ENCODE measurements at places on chromosomes 5 and 9.

GRCh38 chr5:175621971-175622370 is 35.9 kb upstream of the HRH2 start:
- H3K27ac ChIP-seq, result no peak overlapping the region
- no peak for DNase-seq
- no peaks in the 10 kb centered on the region for H3K4me1 ChIP-seq
- no peak overlapping the region for H3K4me3 ChIP-seq
- no peaks in the 10 kb centered on the region for H3K27me3 ChIP-seq
- no peaks in the 10 kb centered on the region for H3K36me3 ChIP-seq

DNA sequence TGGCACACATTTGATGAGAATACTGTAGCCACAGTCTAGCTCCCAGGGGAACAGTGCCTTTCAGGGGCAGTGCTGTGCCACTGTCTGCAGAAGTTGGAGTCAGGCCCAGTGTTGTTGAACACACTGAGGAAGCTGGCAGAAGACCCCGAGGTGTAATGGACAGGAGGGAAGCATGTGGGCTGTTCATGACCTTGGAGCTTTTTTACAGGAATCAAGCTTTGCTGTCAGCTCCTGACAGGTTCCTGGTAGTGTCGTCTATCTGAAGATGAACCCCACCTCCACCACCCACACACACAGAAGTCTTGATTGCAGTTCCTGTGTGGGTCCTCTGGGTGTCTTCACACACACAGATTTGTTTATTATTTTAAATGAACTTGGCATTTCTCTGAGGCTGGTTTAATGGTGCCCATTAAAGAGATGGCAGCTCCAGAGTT is 40.3 kb upstream of the TNFAIP8 start:
- H3K36me3 ChIP-seq, result peaks cover 6% of the 10 kb centered on the region
- peaks cover 80% of the 10 kb centered on the region for H3K4me1 ChIP-seq
- no peaks in the 10 kb centered on the region for H3K27me3 ChIP-seq
- H3K4me3 ChIP-seq, result no peak overlapping the region
- H3K27ac ChIP-seq, result peak overlapping the region; percentile 43

- H3K27me3 ChIP-seq, result no peaks in the 10 kb centered on the region
- H3K4me3 ChIP-seq, result no peak overlapping the region
- peaks cover 9% of the 10 kb centered on the region for H3K36me3 ChIP-seq
- DNase-seq, result no peak
- no peak overlapping the region for H3K27ac ChIP-seq
These were observed 176.2 kb downstream of the DENND1A start for GRCh38 chr9:123753669-123754258.

DNA sequence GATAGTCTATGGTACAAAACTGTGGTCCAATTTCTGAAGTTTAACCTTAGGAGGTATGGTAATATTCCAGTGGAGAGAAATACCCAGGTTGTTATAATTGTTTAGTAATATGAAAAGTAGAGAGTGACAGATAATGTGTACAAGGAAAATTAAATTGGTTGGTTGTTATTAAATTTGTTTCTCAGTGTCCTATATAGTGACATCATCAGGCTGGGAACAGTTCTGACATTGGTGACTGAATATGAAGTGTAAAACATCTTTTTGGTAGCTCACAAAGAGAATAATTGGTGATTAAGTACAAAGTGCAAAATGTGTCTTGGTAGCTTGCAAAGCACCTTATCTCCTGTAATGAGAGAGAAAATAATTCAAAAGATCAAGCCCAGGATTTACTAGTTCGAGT is 1806.1 kb upstream of the CDH6 start:
- no peak overlapping the region for H3K4me3 ChIP-seq
- no peaks in the 10 kb centered on the region for H3K36me3 ChIP-seq
- no peaks in the 10 kb centered on the region for H3K27me3 ChIP-seq
- DNase-seq, result no peak

- no peak overlapping the region for H3K27ac ChIP-seq
- no peaks in the 10 kb centered on the region for H3K27me3 ChIP-seq
- no peak overlapping the region for H3K4me3 ChIP-seq
- no peak for DNase-seq
These were observed 20.2 kb downstream of the GRAMD2B start for GRCh38 chr5:126443374-126443851.

- H3K4me3 ChIP-seq, result no peak overlapping the region
- no peaks in the 10 kb centered on the region for H3K27me3 ChIP-seq
- no peak overlapping the region for H3K27ac ChIP-seq
- DNase-seq, result peak; percentile 27
- H3K36me3 ChIP-seq, result no peaks in the 10 kb centered on the region
- H3K4me1 ChIP-seq, result no peaks in the 10 kb centered on the region
These were observed 9.0 kb downstream of the PPP3R2 start for GRCh38 chr9:101585740-101586139.

- no peak overlapping the region for H3K4me3 ChIP-seq
- no peaks in the 10 kb centered on the region for H3K36me3 ChIP-seq
- H3K27me3 ChIP-seq, result no peaks in the 10 kb centered on the region
- no peak for DNase-seq
These were observed 71.4 kb downstream of the DAPK1 start for GRCh38 chr9:87569008-87569509.
